ENCODE measurements at places on chromosomes 12 and 14.

DNA sequence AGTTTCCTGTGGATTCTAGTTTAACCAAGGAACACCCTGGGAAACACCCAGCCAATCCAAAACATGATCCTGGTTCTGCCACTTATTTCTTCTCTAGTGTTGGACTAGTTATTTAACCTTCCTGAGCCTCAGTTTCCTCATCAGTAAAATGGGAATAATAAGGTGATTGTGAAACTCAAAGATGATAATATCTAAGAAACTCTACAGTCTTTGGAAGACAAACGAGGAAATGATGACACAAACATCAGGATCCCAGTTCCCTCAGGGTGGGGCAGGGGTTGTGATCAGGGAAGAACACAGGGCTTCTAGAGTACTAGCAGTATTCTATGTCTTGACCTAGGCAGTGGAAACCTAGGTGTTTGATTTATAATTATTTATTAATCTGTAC, 18.1 kb upstream of the TMEM106C start:
- DNase-seq: no peak

DNA sequence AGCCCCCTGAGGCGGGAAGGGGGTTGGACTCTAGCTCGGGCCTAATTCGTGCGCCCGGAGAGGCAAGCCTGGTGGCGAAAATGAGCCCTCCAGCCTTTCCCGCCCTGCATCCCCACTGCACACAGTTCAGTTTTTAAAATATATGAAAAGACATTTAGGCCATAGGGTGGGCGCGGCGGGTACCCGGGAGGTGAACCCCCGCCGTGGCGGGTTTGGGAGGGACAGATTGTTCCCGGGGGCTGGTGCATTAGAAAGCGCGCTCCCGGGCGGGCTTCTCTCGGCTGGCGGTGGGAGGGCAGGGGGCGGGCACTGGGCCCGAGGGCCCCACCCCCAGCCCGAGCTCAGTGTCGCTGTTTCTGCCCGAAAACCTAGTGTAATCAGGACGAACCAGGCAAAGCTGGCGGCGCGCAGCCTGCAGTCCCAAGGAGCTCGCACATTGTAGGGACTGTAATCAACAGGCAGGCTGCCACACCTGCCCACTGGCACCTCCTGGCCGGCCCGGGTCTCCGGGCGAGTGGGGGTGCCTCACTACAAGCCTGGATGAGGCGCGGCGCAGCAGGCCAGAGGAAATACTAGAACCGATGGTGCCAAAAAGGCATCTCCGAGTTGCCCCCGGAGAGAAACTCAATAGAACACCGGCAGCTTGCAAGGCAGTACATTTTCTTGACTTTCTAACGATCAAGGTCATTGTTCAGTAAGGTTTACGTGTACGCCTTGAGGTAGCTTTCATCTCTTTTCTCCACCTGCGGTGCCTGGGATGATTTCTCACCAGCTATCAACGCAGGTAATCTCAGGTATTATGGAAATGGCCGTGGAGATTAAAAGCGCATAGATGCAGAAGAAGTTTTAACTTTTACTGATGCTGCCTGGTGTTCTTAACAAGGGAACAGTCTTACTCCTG, 764 bp upstream of the SPTB start:
- peak; percentile 74 for DNase-seq

GRCh38 chr14:30855345-30856037, 18.9 kb upstream of the COCH start:
- no peak for DNase-seq

- DNase-seq: no peak
These were observed 6.0 kb upstream of the ABCD4 start for GRCh38 chr14:74308695-74309094.

DNA sequence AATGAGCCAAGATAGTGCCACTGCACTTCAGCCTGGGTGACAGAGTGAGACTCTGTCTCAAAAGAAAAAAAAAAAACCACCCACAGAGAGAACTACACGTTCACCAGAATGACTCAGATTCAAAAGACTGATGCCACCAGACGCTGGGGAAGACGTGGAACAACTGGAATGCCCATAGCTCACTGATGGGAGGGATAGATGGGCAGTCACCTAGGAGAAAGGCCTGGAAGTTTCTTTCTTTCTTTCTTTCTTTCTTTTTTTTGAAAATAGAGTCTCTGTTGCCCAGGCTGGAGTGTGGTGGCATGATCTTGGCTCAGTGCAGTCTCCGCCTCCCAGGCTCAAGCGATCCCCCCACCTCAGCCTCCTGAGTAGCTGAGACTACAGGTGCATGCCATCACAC, 10.0 kb upstream of the KLC1 start:
- DNase-seq: no peak

GRCh38 chr14:89422952-89423345, 5.9 kb upstream of the FOXN3 start:
- no peak for DNase-seq

DNA sequence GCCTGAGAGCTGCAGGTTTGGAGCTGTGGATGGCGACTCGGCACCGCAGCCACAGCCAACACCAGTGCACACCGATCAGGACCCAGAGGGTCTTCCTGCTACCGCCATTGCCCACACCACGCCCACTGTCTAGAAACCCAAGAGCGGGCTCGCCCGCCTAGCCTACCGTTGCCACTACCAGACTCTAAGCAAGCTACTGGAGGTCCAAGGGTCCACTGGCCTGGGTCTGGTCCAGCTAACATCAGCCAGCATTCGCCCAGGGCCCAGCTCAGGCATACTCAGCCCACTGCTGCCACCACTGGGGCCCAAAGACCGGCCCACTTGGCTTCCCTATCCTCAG, 30.5 kb upstream of the MON2 start:
- no peak for DNase-seq
